ENCODE measurements at places on chromosomes 1 and 21.

DNA sequence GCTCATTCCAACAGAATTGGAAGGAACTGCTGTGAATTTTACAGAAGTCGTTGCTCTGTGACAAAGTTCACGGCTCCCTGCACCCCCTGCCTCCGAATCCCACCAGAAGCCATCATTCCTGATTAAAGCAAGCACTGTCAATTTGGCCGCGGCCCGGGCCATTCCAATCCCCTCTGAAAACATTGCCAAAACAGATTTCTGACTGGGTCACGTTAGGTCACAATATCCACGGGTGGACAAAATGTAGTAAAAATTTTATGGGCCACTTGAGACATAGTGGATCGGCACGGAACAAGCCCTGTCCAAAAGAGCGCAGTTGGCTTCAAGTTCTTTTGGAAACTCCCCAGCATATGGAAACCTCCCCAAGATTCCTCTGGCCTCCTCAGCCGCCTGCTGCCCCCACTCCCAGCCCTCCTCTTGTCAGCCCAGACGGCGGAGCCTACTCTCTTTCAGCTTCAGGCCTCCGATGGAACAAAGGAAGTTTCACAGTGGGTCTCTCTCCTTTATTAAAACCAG, 67.2 kb upstream of the IFNAR2 start:
- DNase-seq = no peak

DNA sequence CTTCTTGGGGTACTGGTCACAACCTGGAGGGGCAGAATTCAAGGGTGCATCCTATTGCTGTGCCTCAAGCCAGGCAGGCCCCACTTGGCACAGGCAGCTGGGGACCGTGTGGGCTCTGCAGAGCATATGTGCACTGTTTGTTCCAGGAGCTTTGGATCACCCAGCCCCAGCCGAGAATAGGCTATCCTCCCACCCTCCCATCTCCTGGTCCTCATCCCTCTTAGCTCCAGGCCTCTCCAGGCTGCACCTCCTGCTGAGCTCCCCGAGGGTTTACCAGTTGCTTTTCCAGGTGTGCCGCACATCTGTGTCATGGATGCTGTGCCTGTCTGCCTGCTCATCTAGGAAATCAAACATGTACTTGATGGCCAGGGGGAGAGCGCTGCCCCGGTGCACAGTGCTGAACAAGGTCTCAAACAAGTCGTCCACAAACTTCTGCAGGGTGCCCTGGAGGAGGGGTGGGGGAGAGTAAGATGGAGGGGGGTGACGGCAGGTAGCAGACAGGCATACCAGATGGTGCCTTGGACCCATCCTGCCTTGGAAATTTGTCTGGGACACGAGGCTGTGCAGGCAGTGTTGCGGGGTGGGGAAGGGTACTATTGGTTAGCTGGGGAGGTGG, 120.5 kb upstream of the CD34 start:
- DNase-seq = no peak

DNA sequence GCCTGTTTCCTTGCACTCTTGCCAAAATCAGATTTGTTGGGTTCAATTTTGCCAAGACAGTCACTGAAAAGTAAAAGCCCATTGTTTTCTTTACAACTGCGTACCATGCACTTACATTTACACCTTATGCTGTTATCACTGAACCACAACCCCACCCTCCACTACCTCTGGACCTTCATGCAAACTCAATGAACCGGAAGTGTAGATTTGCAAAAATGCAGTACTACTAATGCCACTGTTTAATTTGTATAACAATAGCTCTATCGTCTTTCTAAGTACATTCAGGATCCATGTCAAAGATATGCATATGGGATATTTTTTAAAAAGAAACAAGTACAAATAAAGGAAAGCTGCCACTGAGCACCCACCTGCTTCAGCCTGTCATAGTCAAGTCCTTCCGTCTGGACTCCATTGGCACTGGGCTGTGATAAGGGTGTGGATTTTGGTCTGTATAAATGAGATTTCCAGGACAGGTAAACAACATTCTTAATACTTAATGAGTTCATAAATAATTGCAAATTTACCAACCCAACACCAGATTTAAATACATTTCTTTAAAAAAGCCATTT, 72.9 kb upstream of the LBR start:
- no peak for DNase-seq

- DNase-seq = no peak
Measured at GRCh38 chr1:201565024-201565730, 26.2 kb downstream of the NAV1 start.

DNA sequence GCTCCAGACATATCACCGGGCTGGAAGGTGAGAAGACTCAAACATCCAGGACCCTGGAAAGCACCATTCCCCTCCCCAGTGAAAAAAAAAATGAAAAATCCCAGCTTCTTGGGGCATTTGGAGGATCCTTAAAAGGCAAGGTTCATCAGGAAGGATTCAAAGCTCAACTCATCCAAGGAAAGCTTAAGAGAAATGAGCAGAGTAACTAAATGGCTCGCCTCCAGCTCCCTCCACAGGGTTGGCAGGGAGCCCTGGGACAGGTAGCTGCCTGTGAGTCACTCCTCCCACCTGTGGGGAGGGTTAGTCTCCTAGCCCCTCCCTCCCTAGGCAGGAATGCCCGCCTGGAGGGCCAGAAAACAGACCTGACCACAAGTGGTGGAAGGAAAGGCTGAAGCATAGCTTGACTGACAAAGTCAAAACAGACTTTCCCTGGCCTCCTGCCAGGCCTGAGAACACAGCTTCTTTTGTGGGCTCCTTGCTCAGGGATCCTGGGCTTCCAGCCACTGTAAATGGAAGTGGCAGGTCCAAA, 712 bp upstream of the LAMB3 start:
- no peak for DNase-seq

DNA sequence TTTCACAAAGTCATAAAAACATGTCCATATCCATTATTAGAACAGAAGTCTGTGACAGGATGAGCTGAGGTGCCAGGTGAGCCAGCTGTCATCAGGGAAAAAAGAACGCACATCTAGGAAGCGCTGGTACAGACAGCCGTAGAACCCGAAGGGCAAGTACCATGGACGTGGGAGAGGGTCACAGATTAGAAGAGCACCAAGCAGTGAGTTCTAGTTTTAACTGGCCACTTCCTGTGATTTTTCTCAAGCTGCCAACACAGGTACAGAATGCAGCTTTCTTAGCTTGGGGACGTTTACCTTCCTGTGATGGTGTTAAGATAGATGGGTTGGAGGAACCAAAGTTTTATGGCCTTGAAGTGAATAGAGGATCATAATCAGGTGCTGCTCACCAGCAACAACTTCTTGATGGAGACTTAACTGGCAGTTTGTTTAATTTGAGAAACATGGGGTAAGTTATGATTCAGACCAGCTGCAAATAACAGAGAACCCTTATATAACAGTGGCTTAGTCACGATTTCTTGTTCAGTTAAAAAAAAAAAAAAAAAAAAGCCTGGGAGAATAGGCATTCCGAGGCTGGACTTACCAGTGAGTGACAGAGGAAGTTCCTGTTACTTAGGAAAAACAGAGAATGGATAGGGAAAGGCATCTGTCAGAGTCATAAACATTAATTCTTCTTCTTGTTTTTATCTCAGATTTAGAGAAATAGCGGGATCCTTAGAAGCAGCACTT, 30.9 kb downstream of the AGT start:
- DNase-seq = no peak

GRCh38 chr1:44499306-44499705, 94.3 kb downstream of the RNF220 start:
- DNase-seq = no peak

GRCh38 chr1:156160743-156161171, 7.4 kb downstream of the SEMA4A start:
- DNase-seq = no peak

GRCh38 chr1:119773711-119774241, 5.1 kb upstream of the HMGCS2 start:
- no peak for DNase-seq

- no peak for DNase-seq
Measured at GRCh38 chr1:25256578-25256965, 9.3 kb upstream of the RSRP1 start.

DNA sequence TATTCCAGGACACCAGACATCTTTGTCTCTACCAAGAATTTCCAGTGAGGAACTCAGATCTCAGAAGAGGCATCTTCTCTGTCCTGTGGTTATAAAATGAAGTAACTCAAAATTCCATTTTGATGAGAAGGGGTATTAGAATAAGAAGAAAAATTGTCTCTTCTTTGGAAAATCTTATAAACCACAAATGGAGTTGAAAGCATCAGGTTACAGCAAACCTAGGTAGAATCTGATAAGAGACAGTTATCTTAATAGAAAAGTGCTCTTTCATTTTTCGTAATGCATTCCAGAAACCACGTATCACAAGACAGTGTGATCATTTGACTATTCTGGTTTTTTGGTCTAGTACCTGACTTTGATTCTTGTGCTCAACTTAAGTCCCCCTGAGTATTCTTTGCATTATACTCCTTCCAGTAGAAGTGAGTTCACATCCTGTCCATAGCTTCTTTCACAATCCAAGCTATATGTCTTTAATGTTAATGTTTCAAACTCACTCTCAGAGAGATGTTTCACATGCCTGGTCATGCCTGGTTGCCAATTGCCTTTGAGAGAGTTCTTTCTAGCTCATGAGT, 120.9 kb upstream of the PRDX6 start:
- DNase-seq = no peak

GRCh38 chr1:51491166-51491981, 27.7 kb downstream of the EPS15 start:
- no peak for DNase-seq

GRCh38 chr21:35045542-35046262, 3.4 kb downstream of the RUNX1 start:
- no peak for DNase-seq

- DNase-seq = no peak
Measured at GRCh38 chr1:62274496-62275485, 44.4 kb downstream of the KANK4 start.

- DNase-seq = no peak
Measured at GRCh38 chr1:76083189-76083588, 8.6 kb downstream of the ST6GALNAC3 start.

GRCh38 chr21:14589855-14590563, 43.9 kb upstream of the SAMSN1 start:
- no peak for DNase-seq

GRCh38 chr1:13730751-13731482, 30.9 kb downstream of the PRDM2 start:
- DNase-seq = no peak

GRCh38 chr1:220748936-220749335, 814 bp downstream of the MTARC2 start:
- no peak for DNase-seq

GRCh38 chr1:112074711-112075110, 85.2 kb upstream of the KCND3 start:
- DNase-seq = no peak

GRCh38 chr1:173297798-173298391, 90.8 kb upstream of the TNFSF4 start:
- no peak for DNase-seq

GRCh38 chr1:53111073-53111556, 31.3 kb downstream of the SLC1A7 start:
- DNase-seq = peak; percentile 62

- no peak for DNase-seq
Measured at GRCh38 chr1:23722652-23723051, 20.6 kb upstream of the ELOA start.

DNA sequence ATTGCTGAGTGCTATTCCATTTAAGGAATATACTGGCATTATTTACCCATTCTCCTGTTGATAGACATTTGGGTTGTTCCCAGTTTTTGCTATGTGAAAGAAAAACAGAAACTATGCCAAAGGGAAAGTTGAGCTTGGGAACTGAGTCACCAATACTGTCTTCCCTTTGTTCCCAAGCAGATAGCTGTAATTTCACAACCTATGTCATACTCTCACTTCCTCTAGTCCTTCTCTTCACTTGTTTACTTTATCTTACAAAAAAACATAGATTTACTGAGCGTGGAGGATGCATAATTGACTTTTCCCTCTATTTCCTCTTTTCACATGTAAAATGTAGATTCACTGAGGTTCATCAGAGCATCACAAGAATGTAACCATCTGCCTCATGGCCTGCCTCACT, 32.4 kb upstream of the PGBD5 start:
- no peak for DNase-seq

GRCh38 chr1:78687315-78687714, 37.7 kb downstream of the IFI44 start:
- DNase-seq = no peak

DNA sequence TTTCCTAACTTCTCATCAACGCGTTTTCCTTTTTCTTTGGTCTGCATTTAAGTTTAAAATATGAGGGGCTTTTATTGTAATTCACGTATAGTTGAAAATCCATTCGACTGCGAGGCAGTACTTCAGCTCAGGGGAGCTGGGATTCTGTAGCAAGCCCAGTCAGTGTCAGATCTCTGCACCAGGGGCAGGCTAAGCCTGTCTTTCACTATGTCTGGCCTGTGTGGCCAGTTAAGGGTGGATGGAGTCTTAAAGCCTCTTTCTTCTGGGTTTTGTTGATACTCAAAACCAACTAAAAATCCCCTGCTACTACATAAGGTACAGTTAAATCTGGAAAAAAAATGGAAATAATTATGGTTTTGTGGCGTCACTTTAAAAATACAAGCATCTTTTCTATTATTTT, 124.7 kb downstream of the TYW3 start:
- DNase-seq = no peak

DNA sequence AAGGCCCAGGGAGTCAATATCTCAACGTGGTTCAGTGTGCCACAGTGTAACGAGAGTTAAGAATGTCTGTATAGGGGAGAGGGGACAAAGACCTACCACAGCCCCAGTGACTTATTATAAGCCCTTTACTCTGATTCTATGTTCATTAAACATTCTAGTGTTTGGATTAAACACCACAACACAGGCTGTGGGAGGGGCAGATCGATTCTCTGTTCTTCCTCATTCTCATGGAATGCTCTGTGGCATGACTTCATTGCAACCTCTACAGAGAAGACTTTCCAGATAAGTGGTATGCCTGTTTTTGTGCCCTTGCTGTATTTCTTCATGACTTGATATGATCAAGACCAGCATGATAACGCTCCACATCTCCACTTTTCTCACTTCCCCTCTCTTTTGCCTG, 39.0 kb upstream of the CD5L start:
- DNase-seq = no peak

DNA sequence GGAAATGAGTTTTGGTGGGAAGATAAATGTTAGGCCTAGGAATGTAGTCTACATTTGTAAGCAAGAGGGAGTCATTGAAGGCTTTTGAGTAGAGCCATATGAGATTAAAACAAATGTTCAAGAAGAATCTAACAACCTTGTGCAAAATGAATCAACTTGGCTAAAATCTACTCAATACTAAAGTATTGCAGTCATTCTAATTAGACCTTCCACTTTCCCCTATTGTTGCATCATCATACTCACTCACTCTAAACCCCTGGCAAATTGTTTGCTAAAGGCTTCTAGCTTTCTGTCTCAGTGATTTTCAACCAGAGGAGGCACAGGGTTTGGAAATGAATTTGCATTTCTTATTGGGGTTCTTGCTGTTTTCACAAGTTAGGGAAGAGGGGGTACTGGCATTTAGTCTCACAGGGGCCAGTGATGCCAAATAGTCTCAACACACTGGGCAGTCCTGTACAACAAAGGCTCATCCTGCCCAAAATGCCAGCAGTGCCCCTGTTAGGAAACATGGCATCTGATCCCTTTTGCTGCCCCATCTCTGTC, 85.3 kb downstream of the SEC16B start:
- no peak for DNase-seq

- DNase-seq = no peak
Measured at GRCh38 chr1:97529600-97529999, 391.2 kb downstream of the DPYD start.

- DNase-seq = peak; percentile 22
Measured at GRCh38 chr1:61253059-61253735, 170.8 kb downstream of the NFIA start.

- DNase-seq = peak; percentile 52
Measured at GRCh38 chr1:33147997-33148314, 33.9 kb downstream of the TRIM62 start.

GRCh38 chr1:23804183-23804835, 3.8 kb upstream of the GALE start:
- no peak for DNase-seq

Measured in HuH-7 (cell line).